ENCODE measurements at places on chromosomes 5 and 9.

GRCh38 chr9:122051351-122052321 is 41.5 kb downstream of the TTLL11 start:
- DNase-seq = no peak

DNA sequence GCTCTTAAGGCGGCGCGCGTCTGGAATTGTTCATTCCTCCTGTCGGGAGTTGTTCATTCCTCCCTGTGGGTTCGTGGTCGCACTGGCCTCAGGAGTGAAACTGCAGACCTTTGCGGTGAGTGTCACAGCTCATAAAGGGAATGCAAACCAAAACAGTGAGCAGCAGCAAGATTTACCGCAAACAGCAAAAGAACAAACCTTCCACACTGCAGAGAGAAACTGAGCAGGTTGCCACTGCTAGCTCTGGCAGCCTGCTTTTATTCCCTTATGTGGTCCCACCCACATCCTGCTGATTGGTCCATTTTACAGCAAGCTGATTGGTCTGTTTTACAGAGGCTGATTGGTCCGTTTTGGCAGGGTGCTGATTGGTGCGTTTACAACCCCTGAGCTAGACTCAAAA is 1365.3 kb upstream of the WWC1 start:
- no peak for DNase-seq

DNA sequence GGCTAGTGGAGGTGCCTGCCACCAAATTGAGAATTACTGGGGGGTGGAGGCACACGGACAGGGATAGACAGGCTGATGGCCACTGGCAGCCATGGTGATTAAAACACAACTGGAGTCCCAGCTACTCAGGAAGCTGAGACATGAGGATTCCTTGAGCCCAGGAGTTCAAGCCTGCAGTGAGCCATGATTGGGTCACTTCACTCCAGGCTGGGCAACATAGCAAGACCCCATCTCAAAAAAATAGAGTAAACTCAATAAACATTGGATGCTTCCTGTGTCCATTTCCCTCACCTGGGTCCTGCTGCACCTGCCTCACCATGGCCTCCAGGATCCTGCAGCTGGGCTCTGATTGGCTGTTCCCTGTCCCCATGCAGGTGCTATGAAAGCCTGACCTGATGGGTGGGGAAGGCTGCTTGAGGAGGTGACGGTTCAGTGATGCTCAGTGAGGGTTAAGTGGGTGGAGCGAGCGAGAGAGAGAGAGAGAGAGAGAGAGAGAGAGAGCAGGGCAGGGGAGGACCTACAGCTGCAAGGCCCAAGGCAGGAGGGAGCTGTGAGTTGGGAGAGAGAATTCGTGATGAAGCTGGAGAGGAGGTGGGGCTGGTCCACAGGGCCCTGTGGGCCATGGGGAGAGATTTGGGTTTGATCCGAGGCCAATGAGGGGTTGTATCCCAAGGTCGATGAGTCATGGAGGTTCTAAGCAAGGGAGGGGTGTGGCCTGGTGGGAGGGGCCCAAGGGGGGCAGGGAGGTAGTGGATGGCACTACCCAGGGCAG is 36.7 kb upstream of the FUBP3 start:
- DNase-seq = no peak

- no peak for DNase-seq
Observed at GRCh38 chr5:98913911-98914310, 14.9 kb downstream of the CHD1 start.

GRCh38 chr9:94951324-94952135 is 225.0 kb downstream of the AOPEP start:
- DNase-seq = no peak

- DNase-seq = no peak
Observed at GRCh38 chr5:178365501-178366440, 133.2 kb upstream of the PHYKPL start.

- no peak for DNase-seq
Observed at GRCh38 chr5:81058121-81058520, 98.0 kb downstream of the RASGRF2 start.

DNA sequence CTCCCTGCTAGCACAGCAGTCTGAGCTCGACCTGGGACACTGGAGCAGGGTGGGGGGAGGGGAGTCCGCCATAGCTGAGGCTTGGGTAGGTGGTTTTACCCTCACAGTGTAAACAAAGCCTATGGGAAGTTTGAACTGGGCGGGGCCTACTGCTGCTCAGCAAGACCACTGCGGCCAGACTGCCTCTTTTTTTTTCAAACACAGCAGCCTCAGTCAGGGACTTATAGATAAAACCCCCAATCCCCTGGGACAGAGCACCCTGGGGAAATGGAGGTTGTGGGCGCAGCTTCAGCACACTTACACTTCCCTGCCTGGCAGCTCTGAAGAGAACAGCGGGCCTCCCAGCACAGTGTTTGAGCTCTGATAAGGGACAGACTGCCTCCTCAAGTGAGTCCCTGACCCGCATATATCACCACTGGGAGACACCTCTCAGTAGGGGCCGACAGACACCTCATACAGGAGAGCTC is 151.1 kb upstream of the APC start:
- no peak for DNase-seq

- DNase-seq = no peak
Observed at GRCh38 chr9:137266585-137267453, 10.7 kb upstream of the TOR4A start.

- peak; percentile 96 for DNase-seq
Observed at GRCh38 chr9:21802418-21803000, at the start of gene MTAP. Gene MTAP (plus strand): TSS chr9:21802636. CDS start chr9:21802749, 113 bp downstream.

DNA sequence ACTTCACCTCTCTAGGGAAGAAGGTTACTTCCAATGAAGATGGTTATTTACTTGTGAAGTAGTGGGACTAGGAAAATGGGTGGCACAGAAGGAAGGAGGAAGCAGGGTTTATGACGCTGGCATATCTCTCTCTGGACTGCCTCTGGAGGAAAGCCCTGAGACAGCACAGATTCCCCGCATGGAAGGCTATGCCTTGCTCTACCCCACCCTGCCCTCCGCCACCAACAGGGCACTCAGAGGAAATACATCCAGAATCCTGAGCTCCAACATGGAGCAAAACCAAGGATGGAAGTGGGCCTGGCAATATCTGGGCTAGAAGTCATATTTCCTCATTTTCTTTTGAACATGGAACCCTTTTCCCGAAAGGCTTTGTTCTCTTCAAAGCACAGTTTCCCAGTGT is 346.9 kb downstream of the ZSWIM6 start:
- no peak for DNase-seq

DNA sequence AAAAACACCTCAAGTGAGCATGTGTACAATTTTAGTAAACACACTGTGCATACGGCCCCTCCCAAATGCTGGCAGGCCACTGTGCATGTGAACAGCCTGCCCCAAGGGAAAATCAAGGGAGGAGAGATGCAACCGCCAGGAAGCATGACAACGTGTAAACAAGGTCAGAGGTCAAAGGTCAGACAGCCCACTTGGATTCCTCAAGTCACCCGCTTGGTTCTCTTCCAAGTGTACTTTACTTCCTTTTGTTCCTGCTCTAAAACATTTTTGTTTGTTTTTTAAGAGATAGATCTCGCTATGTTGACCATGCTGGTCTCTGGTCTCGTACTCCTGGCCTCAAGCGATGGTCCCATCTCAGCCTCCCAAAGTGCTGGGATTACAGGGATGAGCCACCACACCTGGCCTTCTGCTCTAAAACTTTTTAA is 126.7 kb upstream of the SHB start:
- DNase-seq = no peak

DNA sequence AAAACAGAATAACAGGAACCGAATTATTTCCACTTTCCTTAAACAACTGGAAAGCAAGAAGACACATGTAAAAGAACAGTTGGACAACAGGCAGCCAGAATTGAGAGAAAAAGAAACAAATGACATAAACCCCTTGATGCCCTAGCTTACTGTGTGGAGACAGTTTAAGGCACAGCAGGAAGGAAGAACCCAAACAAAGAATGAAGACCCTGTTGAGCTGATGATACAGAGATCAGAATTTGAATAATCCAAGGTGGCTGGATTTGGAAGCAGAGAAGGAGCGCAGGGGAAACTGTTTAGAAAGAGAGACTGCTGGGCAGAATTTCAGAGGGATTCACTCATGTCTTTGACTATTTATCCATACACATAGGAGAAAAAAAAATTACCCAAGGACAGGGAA is 316.3 kb upstream of the POU5F2 start:
- no peak for DNase-seq

Measured in globus pallidus (tissue), 1 donor.